T-helper 2 cell treated with Interferon-gamma antibody and Interleukin-4, amounts not matched to agents 5 μg/mL and 100 μg/mL, for 36 hours (primary cell): ENCODE measurements at places on chromosomes 11 and 22.

DNA sequence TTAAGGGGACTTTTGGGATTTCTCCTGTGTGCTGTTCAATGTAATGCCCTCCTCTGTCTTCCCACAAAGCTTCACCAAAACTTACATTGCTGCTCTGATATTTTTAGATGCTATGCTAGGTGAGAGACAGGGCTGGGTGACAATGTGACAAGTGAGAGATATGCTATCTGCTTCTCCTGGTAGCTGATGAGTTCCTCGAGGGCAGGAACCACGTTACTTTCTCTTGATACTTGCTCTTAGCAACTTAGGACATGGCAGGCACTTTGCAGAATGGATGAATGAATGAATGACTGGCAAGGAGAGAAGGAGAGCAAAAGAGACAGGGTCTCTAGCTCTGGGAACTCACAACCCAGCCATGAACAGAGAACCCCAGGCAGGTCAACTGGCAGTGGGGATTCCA is 115.4 kb downstream of the C11orf58 start:
- DNase-seq: no peak
- no peaks in the 10 kb centered on the region for H3K27me3 ChIP-seq
- H3K36me3 ChIP-seq: no peaks in the 10 kb centered on the region

GRCh38 chr11:114135737-114136151 is 76.2 kb downstream of the ZBTB16 start:
- peaks cover 29% of the 10 kb centered on the region for H3K4me1 ChIP-seq
- no peak overlapping the region for H3K4me3 ChIP-seq
- H3K27me3 ChIP-seq: peaks cover 34% of the 10 kb centered on the region
- peaks cover 12% of the 10 kb centered on the region for H3K36me3 ChIP-seq
- DNase-seq: no peak

DNA sequence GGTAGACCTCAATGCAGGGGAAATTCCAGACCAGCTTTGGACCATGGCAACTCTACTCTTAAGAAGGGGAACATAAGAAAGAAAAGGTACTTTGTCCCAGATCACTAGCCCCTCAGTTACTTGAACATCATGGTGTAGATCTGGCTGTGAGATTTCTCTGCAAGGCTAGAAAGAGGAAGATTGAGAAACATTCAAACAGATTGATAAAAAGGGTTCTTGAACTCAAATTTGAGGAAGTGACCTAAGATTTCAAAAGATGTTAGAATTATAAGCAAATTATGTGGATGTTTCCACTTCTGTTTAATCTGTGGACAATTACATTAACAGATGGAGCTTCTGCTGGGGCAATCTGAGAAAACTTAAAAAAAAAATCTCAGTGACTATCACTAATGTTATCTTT is 21.8 kb upstream of the UPB1 start:
- H3K36me3 ChIP-seq: no peaks in the 10 kb centered on the region
- peaks cover 7% of the 10 kb centered on the region for H3K27me3 ChIP-seq
- no peak for DNase-seq

GRCh38 chr22:48748860-48749554 is 1078.7 kb downstream of the BRD1 start:
- no peak for DNase-seq
- H3K4me1 ChIP-seq: no peaks in the 10 kb centered on the region
- no peak overlapping the region for H3K4me3 ChIP-seq

DNA sequence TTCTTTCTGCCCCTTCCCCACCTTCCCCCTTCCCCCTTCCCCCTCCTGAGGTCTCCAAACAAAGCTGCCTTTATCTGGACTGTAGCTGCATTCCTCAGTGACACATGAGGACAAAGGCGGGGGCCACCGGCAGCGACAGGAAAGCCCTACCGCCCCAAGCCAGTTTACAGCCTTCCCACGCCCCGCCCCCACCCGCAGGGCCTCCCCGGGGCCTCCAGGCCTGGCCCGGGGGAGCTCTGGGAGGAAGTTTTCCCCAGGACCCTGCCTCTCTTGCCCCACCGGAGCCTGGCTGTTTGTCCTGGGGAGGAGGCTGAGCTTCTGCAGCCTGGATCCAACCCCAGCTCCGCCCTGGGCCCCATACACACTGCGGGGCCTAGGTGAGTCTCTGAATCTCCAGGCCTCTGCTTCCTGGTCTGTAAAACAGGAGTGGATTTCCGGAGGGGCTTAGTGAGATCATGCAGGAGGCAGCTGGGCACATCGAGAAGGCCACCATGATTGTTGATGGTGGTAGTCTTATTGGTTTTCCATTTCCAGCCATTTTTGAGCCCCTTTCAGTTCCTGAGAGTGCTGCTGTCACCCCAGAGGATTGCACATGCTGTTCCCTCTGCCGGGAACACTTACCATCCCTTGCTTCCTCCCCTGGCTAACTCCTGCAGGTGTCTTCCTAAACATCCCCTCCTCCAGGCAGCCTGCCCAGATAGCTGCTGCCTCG is 130.7 kb downstream of the MN1 start:
- no peak overlapping the region for H3K4me3 ChIP-seq
